C1 segment of cervical spinal cord (tissue), 14 donors: ENCODE measurements at places on chromosomes 5 and 9.

GRCh38 chr9:11931751-11932150 is 761.4 kb upstream of the TYRP1 start:
- no peak for DNase-seq

- no peak for DNase-seq
Measured at GRCh38 chr5:125422342-125422741, 675.9 kb upstream of the ZNF608 start.

GRCh38 chr5:64671678-64672077 is 18.6 kb upstream of the SHISAL2B start:
- DNase-seq: no peak

DNA sequence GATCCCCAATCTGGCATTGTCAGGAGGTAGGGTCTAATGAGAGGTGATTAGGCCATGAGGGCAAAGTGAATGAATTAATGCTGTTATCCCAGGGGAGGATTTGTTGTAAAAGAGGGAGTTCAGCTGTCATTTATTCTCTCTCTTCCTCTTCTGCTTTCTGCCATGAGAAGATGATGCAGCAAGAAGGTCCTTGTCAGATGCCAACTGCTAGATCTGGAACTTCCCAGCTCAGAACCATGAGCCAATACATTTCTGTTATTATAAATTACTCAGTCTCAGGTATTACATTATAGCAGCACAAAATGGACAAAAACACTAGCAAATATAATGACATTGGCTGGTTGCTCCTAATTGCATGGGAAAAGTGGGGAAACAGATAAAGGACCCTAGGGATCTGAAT is 15.6 kb upstream of the BICD2 start:
- no peak for DNase-seq
